ENCODE measurements at places on chromosomes 3 and 15.

DNA sequence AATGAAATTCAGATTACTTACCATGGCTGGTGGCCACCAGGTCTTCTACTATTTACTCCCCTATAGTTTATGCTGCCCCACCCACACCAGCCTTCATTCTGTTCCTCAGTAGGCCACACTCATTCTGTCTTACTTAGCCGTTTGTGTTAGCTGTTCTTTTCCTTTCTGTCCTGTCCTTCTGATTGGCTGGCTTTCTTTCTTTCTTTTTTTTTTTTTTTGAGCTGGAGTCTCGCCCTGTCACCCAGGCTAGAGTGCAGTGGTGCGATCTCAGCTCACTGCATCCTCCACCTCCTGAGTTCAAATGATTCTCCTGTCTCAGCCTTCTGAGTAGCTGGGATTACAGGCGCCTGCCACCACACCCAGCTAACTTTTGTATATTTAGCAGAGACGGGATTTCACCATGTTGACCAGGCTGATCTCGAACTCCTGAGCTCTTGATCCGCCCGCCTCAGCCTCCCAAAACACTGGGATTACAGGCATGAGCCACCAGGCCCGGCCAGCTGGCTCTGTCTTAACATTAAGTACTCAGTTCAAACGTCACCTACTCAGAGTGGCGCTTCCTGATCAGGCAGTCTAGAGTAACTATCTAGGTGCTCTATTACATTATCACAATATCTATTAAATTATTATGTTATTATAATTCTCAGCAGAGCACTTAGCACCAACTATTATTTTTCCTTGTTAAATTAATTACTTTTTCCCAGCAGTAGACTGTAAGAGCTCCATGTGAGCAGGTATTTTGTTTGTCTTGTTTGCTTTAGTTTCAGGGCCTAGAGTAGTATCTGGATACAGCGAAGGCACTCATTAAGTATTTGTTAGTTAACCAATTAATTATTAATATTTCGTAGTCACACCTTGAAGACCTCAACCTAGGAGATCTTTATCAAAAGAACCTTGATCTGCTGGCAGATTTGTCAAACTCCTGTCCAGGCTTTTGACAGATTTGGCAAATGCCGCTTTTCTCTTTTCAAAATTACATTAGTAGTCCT is 6.4 kb downstream of the CMSS1 start:
- DNase-seq: no peak

DNA sequence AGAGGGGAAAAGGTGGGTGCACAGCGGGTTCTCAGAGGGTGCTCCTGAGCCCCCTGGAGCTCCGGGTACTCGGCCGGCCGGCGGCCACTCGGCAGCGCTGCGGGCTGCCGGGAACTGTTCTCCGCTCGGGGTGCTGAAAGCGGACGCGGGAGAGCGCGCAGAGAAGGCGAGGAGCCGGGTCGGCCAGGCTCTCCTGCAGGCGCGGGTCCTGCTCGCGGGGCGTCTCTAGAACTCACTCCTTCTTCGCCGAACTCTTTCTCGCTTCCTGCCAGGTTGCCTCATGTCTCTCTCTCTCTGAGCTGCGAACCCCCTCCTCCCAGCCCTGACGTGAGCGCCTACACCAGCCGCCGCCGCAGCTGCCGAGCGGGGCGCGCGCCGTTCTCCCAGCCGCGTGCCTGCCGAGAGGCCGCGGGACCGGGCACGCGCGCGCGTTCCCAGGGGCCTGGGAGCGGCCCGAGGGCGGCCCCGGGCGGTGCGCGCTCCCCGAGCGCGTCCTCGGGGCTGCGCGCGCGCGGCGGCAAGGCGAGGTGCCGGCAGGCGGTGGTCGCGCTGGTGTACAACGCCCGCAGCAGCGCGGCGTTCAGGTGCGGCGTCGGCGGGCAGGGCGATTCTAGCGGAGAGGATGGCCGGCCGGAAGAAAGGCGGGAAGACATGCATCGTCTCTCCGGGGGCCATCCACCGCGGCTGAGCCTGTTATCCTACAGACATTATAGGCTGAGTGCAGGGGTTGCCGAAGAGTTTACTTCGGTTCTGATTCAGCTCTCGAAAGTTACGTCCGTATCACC is at the start of gene PEX5L:
TSS of gene PEX5L (minus strand) at position 267 of the 785 bp plus-strand sequence. CDS start 338 bp downstream, outside the sequence.
- no peak for DNase-seq

- DNase-seq: no peak
These were observed 586.1 kb downstream of the MECOM start for GRCh38 chr3:169077394-169077906.

GRCh38 chr3:189507856-189508255 is 123.3 kb upstream of the TP63 start:
- DNase-seq: no peak

GRCh38 chr3:109442531-109442930 is 105.2 kb upstream of the DPPA4 start:
- DNase-seq: no peak

DNA sequence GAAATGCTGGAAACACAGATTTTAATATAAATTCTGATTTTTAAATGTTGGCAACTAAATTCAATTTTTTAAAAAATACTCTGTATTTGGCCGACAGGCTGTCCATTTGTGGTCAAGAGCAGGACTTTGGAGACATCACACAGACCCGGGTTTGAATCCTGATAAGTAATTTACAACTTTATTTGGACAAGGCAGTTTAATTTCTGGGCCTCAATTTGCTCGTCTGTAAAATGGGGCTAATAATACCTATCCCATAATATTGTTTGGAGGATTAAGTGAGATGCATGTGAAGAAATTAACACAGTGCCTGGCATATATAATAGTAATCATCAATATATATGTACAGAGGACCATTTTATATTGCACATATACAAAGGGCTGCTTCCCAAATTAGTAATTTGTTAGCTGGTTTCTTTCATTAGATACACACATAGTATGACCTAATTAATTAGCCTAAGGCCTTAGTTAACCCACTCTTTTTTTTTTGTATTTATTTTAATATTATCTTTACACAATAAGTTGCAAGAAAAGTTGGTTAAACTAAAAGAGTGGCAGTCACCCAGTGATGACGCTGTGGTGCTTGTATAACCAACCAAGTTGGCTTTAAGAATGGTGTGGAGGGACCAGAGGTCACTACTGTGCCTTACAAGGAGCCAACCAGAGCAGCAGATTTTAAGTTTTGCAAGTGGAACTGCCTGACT is 665 bp downstream of the PIGB start:
- no peak for DNase-seq

DNA sequence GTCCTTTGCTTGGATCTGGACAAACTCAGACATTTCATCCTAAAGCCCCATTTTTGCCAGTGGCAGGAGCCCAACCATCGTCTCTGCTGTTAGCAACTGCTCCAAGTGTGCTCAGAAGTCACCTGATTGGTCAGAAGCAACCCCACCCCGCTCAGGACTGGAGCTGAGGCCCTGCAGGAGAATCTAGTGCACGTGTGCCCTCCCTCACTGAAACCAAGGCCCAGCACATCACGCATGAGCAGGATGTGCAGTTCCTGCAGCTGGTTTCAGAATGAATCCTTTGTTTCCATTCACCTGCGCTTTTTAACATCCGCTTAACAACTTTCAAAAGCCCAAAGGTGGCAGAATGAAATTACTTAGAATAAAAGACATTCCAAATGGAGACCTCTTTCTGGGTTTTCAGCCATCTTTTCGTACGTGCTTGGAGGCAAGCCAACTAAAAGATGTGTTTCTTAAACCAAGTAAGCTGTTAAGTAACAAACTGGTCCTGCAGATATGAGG is 81.2 kb downstream of the SRGAP3 start:
- DNase-seq: no peak

DNA sequence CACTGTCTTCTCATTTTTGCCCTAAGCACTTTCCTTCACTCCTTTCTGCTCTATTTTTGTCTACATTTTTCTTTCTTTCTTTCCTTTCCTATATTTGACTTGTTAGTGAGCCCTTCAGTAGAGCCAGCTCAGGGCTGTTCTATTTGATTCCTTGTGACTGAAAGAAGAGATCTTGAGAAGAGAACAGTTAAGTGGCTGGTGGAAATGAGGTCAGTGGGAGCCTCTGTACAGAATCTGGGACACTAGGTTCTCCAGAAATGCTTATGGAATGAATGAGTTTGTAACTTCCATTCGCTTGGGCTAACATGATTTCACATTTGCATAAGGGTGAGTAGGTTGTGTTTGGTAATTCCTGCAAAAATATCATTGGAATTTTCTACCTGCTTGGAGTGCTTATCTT is 45.6 kb downstream of the CACNA2D3 start:
- no peak for DNase-seq

DNA sequence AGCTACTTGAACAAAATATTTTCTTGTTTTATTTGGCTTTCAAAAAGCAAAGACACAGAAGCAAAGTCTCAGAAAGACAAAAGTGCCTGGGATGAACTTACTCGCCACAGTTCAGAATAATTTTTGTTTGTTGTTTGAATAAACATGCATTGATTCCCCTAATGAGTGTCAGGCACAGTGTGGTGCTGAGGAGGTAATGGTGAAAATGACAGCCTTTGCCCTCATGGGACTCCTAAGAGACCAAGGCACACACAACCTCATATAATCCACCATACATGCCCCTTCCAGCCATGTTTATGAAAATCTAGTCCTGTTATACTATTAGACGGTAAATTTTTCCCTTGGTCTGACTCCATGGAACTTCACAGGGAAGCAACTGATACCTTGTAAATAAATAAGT is 2.5 kb downstream of the GOLIM4 start:
- DNase-seq: no peak

DNA sequence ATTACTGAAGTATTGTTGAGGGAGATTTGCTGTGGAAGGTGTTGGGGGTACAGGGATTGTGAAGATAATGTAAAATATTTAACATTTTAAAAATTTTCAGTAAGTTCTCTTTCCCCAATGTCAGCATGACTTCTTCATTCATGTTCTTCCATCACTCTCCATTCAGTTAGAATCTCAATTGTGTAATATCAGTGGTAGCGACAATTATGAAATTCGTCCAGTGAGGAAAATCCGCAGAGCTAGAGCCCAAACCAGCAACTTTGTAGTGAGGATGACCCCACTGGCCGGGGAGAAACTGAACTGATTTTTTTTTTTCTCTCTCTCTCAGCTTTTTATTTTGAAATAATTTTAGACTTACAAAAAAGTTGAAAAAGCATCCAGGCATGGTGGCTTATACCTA is 171.7 kb downstream of the PGPEP1L start:
- no peak for DNase-seq

- DNase-seq: no peak
These were observed 15.5 kb upstream of the HOMER2 start for GRCh38 chr15:82968066-82968465.

DNA sequence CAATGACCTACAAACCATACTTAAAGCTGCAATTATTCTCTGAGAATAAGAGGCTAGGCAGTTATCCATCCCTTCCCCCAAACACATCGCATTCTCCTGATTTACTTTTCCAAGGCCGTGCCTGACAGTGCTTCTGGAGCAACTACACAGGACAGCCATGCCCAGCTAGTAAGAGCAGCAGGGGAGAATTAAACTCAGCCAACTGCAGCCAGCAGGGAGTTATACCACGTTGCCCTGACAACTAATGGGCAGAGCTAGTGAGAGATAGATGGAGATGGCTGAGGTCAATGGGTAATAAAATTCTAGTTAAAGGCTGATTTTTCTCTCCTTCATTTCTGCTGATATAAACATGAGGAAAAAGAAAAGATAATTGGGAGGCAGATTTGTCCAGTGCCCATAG is 193.8 kb upstream of the PPP2R3A start:
- no peak for DNase-seq

DNA sequence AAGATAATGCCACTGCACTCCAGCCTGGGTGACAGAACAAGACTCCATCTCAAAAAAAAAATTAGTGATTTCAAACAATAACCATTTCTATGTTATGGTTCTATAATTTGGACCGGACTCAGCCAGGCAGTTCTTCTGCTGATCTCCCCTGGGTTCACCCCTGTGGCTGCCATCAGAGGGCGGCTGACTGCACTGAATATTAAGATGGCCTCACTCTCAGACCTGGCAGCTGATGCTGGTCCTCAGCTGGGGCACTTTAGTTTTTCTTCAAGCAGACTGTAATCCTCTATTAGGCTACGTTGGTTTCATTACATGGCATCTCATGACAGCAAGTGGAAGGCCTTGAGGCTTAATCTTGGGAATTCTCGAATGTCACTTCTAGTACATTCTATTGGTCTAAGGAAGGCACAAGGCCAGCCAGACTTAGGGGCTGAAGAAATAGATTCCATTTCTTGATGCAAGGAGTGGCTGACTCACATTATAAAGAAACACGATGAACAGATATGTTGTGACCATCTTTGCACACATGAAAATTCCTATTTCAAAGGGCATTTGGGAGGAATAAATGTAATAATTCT is 12.8 kb downstream of the GALNT15 start:
- no peak for DNase-seq

DNA sequence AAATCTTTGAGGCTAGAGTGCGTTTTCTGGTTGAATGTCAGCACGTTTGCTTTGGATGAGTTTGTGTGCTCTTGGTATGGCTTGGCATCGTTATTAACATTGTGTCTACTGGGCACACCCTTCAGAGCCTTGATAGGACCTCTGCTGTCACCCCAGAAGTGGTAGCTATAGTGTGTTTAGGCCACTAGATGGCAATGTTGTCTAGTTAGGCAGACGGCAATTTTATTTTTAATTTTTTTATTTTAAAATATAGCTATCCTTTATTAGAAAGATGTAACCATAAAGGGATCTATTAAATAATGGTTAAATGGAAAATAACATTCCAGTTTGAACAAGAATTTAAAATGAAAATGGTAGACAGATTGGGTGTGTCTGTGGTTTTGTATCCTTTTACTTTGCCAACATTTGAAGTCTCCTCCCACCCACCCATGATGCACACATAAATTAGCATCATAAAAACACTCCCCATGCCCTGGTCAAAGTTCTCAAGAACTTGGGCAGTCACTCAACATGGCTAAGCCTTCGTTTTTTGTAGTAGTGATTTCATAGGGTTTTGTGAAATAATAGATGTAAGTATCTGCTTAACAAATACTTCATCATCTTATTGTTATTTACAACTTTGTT is 200.7 kb downstream of the KCNH8 start:
- DNase-seq: no peak

DNA sequence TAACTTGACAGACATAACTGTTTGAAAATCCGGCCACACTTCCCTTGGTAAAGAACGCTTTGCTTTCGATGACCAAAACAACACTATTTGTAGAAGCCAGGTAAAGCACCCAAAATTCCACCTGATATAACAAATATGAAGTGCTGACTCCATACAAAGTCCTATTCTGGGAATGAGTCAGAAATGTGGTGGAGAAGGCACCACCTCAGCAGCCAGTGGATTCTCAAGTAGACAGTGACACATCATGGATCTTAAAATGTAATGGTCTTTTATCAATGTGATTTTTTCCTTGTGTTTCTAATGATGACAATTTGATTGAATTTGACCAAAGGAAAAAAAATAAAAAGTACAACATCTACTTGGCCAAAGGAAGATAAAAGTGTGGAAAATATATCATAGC is 135.0 kb upstream of the WNT5A start:
- DNase-seq: no peak

DNA sequence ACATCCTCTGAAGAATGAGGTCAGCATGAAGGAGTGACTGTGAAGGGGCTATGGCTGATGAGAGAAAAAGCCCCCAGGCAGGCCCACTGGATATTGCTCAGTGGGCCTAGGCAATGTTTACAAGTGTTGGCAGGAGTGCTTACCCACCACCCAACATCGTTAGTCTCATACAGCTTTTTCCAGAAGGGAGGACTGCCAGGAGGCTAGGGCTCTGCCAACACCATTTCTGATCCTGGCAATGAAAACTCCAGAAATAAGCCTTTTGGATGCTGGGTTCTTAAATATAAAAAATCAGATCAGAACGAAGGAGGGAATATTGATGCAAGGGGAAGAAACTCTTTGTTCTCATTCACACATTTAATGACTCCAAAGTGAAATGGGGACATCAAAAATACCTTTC is 189.1 kb downstream of the DCLK3 start:
- DNase-seq: no peak

All from SK-N-MC (cell line).